ENCODE measurements at places on chromosomes 7 and 10.

DNA sequence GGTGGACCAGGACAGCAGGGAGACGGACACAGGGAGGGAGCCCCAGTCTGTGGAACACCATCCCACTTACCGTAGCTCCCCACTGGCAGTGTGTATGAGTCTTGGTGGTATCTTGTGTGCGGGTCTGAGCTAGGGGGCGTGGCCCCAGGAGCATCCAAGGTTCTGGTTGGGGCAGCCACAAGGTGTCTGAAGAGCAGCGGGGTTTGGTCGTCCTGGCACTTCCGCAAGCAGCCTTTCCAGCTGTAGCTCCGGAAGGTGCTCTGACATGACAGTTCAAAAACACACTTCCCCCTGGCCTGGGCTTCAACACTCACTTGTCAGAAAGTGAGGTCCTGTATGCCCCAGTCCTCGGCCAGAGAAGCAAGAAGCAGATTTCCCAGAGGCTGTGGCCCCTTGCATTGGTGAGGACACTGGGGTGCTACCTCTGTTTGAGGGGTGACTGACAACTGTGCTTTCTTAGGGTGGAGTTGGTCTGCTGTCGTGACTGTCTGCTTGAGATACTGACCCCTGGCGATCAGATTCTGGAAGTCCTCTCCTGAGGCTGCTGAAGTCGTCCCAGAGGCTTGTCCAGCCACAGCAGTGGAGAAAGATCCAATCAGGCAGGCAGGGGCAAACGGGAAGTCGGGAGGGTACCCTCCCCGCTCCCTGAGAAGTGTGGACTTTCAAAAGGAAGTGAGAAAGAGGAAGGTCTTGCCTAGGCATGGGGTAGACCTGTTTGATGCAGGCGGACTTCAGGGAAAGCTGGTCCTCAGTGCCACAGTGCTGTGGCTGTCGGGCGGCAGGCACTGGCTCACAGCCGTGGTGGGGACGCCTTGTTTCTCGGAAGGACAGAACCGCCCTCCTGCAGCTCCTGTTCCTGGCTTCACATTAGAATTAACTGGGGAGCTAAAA is 51.4 kb upstream of the PFKFB3 start:
- DNase-seq, result no peak

DNA sequence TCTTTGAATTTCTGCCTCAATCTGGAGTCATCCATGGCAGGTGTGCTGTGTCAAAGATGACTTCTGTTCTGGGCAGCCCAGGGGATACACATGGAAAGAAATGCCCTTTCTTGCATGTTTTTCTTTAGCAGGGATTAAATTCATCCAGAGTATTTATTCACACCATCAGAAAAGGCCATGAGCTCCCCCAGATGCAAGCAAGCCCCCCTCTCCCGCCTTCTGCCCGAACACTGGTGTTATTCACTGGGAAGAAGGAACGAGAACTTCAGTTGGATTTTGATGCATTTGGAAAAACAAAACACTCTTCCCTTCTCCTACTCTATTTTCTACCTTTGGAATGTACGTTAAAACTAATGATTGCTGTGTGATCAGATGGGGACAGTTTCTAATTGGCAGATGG is 1.4 kb downstream of the PLPP4 start:
- no peak for DNase-seq

DNA sequence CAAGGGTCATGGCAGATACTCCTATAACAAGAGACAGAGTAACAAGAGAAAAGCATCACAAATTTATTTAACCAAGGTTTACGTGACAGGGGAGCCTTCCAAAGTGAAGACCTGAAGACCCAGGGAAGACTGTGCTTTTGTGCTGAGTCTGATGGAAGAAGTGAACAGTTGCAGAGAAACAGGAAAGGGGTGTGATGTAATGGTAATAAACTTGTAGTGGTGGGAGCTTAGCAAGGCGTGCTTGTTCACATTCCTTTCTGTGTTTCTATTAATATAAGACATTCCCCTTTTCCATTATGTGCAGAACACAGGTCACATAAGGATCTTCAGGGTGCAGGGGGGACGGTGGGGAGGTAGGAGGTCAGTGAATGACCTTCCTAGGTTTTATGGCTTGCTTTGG is 25.5 kb upstream of the C10orf67 start:
- no peak for DNase-seq

DNA sequence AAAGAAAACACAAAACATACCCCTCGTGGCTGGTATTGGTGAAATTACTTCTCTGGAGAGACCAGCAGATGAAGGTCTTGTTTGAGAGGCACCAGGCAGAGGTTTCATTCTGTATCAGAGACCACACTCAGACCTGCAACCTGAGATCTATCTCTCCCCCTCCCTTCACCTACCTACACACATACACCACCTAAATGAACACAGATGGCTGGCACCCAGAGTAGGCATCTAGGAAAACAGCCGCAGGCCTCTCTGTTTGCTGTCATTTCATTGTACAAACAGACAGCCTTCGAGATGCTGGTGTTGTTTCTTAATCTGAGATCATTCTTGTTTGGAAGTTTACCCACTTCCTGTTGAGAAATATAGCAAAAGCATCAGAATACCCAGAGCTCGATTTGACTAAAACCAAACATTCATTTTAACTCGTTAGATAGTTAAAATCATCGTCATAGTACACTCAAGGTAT is 173.9 kb upstream of the SLC25A13 start:
- no peak for DNase-seq

- DNase-seq, result no peak
Observed at GRCh38 chr7:114703677-114704076, 218.2 kb upstream of the MDFIC start.

- DNase-seq, result no peak
Observed at GRCh38 chr10:108749042-108749441, 1174.3 kb downstream of the XPNPEP1 start.

GRCh38 chr10:52609071-52609470 is 163.5 kb downstream of the MBL2 start:
- DNase-seq, result no peak

GRCh38 chr10:84822931-84823630 is 494.7 kb downstream of the CCSER2 start:
- no peak for DNase-seq

GRCh38 chr7:107384025-107384424 is 85.8 kb upstream of the GPR22 start:
- no peak for DNase-seq

- DNase-seq, result no peak
Observed at GRCh38 chr7:149741629-149742028, 31.8 kb downstream of the ZNF467 start.

DNA sequence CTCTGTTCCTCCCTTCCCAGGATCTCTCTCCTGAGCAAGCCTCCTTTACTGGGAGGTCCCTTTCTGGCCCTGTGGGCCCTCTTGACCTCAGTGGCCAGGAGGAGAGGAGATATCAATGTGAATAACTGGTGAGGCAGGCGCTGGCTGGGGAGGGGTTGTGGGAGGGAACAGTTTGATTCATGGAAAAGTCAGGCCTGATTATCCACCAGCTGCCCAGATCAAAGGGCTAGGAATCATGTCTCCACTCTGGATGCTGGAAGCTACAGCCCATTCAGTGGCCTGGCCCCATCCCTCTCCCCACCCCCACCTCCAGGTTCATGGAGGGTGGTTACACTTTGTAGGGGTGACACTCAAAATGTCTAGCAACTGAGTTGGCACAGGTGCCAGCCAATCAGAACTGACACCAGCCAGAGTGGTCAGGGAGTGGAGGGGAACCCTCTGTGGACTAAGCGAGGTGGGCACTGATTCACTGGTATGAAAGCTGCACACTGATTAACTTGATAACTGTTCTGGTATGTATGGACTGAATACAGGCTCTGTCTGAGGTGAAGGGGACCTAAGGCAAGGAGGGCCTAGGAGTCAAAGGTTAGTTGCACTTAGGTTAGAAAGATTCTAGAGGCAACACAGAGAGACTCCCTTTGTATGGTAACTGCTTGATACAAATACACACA is 4.8 kb downstream of the PRRT4 start:
- no peak for DNase-seq

- no peak for DNase-seq
Observed at GRCh38 chr10:42987121-42987541, 89.7 kb upstream of the RET start.

DNA sequence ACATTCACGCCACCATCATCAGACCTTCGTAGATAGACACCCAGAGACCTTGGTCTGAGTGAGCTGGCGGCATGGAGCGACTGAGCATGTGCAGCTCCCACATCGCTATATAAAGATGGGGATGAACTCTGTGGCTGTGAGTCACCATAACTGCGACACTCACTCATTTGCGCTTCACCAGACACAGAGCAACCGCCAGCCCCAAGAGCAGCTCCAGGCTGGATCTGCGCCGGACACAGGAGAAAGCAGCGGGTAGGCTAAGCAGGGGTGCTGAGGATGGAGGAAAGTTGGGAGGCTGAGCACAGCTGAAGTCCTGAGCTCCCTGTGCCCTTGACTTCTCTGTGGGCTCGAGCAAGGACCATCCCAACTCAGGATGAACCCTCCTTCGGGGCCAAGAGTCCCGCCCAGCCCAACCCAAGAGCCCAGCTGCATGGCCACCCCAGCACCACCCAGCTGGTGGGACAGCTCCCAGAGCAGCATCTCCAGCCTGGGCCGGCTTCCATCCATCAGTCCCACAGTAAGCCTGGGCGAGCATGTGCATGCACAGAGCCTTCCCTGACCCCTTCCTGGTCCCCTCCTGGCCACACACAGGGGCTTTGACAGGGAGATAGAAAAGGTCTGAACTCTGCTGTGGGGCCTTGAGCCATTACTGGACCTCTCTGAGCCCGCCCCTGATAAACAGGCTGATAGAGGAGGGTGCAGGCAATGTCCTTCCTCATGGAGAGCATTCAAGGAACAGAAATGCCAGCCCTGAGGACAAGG is at the start of gene OPN4:
Gene OPN4 (plus strand): TSS at position 137 of the 762 bp plus-strand sequence. CDS start 237 bp downstream, at position 374.
- no peak for DNase-seq

GRCh38 chr10:119478811-119479341 is 63.6 kb downstream of the RGS10 start:
- no peak for DNase-seq

GRCh38 chr7:155470186-155470487 is 12.2 kb downstream of the EN2 start:
- DNase-seq, result no peak

DNA sequence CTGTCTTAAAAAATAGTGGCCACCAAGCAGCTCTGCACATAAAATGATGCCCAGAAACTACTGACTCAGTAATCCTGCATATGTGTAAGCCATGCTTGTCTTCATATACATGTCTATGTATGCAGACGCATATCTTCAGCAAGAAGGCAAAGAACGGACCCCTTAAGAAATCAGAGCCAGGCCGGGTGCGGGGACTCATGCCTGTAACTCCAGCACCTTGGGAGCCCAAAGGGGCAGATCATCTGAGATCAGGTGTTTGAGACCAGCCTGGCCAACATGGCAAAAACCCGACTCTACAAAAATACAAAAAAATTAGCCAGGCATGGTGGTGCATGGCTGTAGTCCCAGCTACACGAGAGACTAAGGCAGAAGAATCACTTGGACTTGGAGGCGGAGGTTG is 295.0 kb downstream of the TCERG1L start:
- no peak for DNase-seq

GRCh38 chr7:117127585-117128168 is 174.4 kb downstream of the ST7 start:
- DNase-seq, result peak; percentile 76

DNA sequence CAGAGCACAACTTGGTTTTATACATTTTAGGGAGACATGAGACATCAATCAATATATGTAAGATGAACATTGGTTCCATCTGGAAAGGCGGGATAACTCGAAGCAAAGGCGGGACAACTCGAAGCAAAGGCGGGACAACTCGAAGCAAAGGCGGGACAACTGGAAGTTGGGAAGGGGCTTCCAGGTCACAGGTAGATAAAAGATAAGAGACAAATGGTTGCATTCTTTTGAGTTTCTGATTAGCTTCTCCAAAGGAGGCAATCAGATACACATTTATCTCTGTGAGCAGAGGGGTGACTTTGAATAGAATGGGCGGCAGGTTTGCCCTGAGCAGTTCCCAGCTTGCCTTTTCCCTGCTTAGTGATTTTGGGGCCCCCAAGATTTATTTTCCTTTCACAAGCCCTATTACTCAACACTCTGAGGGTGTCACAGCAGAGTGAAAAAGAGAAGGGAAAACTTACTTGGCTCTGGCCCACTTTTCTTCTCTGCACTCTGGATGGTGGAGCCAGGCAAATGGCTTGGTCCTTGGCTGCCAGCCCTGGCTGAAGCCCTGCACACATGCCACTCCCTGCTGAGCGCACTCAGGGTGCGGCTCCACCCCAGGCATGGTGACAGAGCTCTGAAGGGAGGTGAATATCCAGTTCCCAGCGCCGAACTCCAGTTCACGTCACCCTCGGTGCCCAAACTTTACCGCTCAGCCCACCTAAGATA is 46.7 kb downstream of the PARD3 start:
- DNase-seq, result no peak

DNA sequence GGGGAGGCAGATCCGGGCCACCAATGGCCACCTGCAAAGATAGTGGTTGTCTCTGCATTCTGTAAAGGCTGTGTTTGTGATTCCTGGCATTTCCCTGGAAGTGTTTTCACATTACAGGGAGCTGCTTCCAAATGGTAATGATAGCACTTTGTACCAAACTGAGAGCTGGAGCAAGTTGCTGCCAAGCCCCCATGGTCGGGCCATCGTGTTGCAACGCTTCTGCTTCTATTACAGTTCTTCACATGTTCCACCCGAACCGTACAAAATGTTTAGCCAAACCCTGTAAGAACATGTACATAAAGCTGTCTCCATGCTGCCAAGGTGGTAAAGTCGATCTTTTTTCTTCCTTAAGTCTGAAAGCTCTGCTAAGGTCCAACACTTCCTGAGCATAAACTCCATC is 397.7 kb upstream of the NFE2L3 start:
- DNase-seq, result no peak

Measured in C1 segment of cervical spinal cord (tissue), 14 donors.